ENCODE measurements at places on chromosomes 1 and 21.
A peak's percentile ranks its signal among the peaks of the same experiment; 100 is the strongest.

- no peaks in the 10 kb centered on the region for H3K4me1 ChIP-seq
- no peak overlapping the region for H3K27ac ChIP-seq
- H3K27me3 ChIP-seq: no peaks in the 10 kb centered on the region
Observed at GRCh38 chr1:233364695-233365539, 37.4 kb downstream of the MAP3K21 start.

GRCh38 chr1:27489501-27489972, 430 bp downstream of the WASF2 start:
- H3K4me3 ChIP-seq: peak overlapping the region; percentile 97
- H3K4me1 ChIP-seq: peaks cover 2% of the 10 kb centered on the region
- peak; percentile 50 for DNase-seq
- no peaks in the 10 kb centered on the region for H3K36me3 ChIP-seq
- no peaks in the 10 kb centered on the region for H3K27me3 ChIP-seq

DNA sequence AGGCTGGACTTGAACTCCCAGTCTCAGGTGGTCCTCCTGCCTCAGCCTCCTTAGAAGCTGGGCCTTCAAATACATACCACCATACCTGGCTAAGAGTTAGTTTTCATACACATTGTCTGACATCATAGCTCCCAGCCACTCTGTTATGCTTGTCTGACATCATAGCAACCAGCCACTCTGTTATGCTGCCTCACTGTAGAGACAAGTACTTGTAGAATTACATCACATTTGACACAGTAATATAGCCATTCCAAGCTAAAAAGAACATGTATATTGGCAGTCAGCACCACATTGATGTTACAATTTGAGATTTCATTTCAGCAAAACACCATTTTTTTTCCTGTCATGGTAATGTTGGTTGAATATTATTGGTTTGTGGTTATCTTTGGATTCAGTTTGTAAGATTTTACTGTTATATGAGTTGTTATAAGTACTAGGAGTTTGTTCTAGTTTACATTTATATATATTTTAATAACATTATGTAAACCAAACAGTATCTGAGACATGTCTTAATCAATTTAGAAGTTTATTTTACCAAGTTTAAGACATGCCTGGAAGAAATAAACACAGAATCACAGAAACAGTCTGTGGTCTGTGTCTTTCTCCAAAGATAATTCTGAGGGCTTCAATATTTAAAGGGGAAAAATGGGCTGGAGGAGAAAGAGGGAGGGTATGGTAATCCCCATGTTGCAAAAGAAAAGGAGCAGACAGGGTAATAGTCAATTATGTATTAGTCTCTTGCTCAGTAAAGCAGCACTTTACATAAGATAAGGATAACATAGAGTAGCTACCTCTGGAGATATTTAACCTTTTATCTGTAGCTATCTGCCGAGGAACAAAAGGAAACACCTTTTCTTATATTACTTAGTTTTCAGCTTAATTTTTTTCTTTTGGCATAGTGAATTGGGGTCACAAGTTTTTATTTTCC, 43.0 kb downstream of the XPR1 start:
- no peaks in the 10 kb centered on the region for H3K27me3 ChIP-seq
- H3K27ac ChIP-seq: no peak overlapping the region
- no peak overlapping the region for H3K4me3 ChIP-seq
- DNase-seq: no peak
- H3K36me3 ChIP-seq: no peaks in the 10 kb centered on the region

GRCh38 chr1:17239420-17239819, 9.5 kb upstream of the PADI3 start:
- H3K36me3 ChIP-seq: no peaks in the 10 kb centered on the region
- DNase-seq: peak; percentile 91
- peaks cover 29% of the 10 kb centered on the region for H3K27me3 ChIP-seq

GRCh38 chr1:182725259-182726255, 41.2 kb upstream of the RGS8 start:
- H3K27ac ChIP-seq: no peak overlapping the region
- no peaks in the 10 kb centered on the region for H3K4me1 ChIP-seq
- H3K27me3 ChIP-seq: no peaks in the 10 kb centered on the region
- DNase-seq: no peak

DNA sequence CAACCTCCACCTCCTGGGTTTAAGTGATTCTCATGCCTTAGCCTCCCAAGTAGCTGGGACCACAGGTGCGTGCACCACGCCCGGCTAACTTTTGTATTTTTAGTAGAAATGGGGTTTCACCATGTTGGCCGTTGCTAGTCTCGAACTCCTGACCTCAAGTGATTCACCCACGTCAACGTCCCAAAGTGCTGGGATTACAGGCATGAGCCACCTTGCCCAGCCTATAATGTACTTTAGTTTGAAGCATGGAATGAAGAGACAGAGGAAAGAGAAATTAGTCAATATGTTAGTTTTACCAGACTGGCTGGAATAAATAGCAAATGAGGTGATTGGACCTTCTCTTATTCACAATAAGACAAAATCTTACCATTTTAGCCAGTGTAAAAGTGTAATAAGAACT, 89.0 kb downstream of the GTF2B start:
- no peak overlapping the region for H3K27ac ChIP-seq
- H3K4me3 ChIP-seq: no peak overlapping the region
- H3K27me3 ChIP-seq: no peaks in the 10 kb centered on the region
- peaks cover 12% of the 10 kb centered on the region for H3K36me3 ChIP-seq
- no peaks in the 10 kb centered on the region for H3K4me1 ChIP-seq

DNA sequence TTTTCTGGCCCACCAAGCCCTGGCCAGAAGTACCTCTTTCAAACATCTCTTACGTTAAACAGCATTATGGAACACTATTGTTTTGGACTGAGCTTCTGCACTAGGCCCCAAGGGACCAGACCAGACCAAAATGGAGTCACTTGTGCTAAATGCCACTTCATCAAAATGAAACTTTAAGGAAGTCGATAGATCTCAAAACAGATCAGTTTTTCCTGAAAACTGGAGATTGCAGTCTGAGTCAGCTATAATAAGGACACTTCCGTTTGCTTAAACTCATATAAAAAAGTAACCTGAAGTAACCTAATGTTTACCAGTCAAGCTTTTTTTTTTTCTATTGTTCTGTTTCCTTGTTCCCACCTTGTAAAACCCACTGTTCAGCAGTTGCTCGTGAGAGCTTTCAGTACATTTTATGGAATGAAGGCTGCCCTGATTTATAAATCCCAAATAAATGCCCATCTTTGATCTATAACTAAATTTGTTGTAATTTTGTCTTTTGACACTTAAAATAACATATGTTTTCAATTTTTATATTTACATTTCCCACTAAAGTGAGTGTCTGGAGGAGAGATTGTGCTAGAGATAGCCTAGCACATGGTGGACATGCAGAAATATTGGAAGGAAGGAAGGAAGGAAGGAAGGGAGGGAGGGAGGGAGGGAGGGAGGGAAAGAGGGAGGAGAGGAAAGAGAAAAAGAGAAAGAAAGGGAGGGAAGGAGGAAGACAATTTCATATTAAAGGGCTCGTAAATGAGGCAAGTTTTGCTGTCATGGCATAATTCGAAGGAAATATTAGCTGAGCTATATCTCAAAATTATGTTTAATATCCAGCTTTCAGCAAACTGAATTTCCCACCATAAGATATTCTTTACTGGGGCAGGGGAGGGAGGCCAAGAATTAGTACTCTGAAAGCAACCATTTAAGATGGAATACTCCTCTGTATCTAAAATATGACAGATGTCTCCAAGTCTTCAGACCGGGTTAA, 77.0 kb upstream of the CXADR start:
- no peak for DNase-seq
- no peaks in the 10 kb centered on the region for H3K36me3 ChIP-seq
- no peak overlapping the region for H3K4me3 ChIP-seq
- H3K27me3 ChIP-seq: no peaks in the 10 kb centered on the region
- no peak overlapping the region for H3K27ac ChIP-seq

GRCh38 chr1:198667807-198668206, 29.0 kb downstream of the PTPRC start:
- peaks cover 2% of the 10 kb centered on the region for H3K4me1 ChIP-seq
- no peak overlapping the region for H3K27ac ChIP-seq
- no peak for DNase-seq
- no peak overlapping the region for H3K4me3 ChIP-seq
- H3K27me3 ChIP-seq: no peaks in the 10 kb centered on the region

GRCh38 chr21:36769051-36769839, 70.3 kb downstream of the SIM2 start:
- H3K27ac ChIP-seq: no peak overlapping the region
- DNase-seq: no peak
- H3K4me1 ChIP-seq: peaks cover 13% of the 10 kb centered on the region

DNA sequence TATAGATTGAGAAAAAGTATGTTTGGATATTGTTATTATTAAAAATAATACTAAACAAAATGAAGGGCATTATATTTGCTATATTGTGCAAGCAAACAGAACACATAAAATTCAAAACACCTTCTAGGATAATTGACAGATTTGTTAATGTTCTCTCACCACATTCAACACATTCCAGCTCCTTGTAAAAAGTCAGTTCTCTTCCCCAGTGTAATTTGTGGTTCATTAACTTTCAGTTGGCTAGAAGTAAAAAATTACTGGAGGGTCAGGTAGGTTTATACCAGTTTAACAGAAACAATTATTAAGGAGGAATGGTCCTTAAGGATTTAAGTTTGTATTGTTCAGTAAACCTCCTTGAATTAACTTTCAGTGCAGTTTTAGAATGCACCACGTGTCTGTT, 1235.3 kb upstream of the ADGRL2 start:
- H3K27me3 ChIP-seq: no peaks in the 10 kb centered on the region
- no peaks in the 10 kb centered on the region for H3K36me3 ChIP-seq
- no peak for DNase-seq
- no peak overlapping the region for H3K4me3 ChIP-seq
- H3K4me1 ChIP-seq: no peaks in the 10 kb centered on the region

- no peaks in the 10 kb centered on the region for H3K4me1 ChIP-seq
- no peaks in the 10 kb centered on the region for H3K36me3 ChIP-seq
- H3K27ac ChIP-seq: no peak overlapping the region
- no peak for DNase-seq
- H3K27me3 ChIP-seq: no peaks in the 10 kb centered on the region
Observed at GRCh38 chr1:228344631-228345072, 62.0 kb downstream of the TRIM11 start.

GRCh38 chr1:98188774-98189173, 267.9 kb upstream of the DPYD start:
- H3K36me3 ChIP-seq: no peaks in the 10 kb centered on the region
- H3K27me3 ChIP-seq: no peaks in the 10 kb centered on the region

- H3K27me3 ChIP-seq: no peaks in the 10 kb centered on the region
- DNase-seq: no peak
- no peak overlapping the region for H3K27ac ChIP-seq
- H3K4me1 ChIP-seq: no peaks in the 10 kb centered on the region
- H3K36me3 ChIP-seq: no peaks in the 10 kb centered on the region
Observed at GRCh38 chr1:235941876-235942624, 75.3 kb upstream of the LYST start.

DNA sequence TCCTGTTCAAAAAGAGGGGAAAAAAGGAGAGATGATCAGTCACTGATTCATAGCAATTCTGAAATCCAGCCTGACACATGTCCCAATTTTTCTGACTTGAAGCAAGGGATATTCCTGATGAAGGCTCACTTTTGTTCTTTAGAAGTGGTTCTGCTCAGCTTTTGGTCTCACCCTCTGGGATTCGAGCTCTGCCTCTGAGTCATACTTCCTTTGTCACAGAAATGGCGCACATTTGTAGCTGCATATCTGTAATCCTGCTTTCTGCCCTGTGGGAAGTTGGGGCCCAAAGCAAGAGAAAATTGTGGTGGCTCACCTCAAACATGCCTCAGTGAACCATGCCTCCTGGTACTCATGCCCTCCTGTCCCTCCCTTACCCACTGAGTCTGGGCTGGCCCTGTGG, 22.3 kb upstream of the FAM78B start:
- no peaks in the 10 kb centered on the region for H3K27me3 ChIP-seq
- H3K4me3 ChIP-seq: no peak overlapping the region
- no peaks in the 10 kb centered on the region for H3K36me3 ChIP-seq
- H3K27ac ChIP-seq: no peak overlapping the region
- no peaks in the 10 kb centered on the region for H3K4me1 ChIP-seq

GRCh38 chr1:67019600-67020136, 34.3 kb downstream of the SLC35D1 start:
- H3K27ac ChIP-seq: peak overlapping the region; percentile 23
- H3K36me3 ChIP-seq: no peaks in the 10 kb centered on the region
- H3K27me3 ChIP-seq: no peaks in the 10 kb centered on the region
- H3K4me3 ChIP-seq: no peak overlapping the region
- H3K4me1 ChIP-seq: peaks cover 7% of the 10 kb centered on the region
- DNase-seq: no peak

DNA sequence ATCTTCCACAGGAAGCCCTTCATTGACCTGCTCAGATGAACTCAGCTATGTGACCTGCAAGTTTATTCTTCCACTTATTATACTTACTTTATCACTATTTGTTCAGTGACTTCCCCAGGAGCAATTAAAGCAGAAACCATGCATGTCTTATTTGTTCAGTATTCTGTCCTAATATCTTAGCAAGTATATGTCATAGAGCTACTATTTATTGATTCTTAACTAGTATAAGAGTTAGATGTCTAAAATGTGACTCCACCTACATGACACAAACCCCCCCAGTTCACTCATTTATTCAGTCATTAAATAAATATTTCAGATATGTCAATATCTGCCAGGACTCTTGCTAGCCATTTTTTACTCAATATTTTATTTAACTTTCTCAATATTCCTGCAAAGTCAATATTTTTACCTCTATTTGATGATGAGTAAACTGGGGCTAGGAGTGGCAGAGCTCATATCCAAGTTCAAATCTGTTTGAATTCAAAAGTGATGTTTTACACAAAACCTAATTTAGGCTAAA, 469.0 kb upstream of the USP24 start:
- H3K27me3 ChIP-seq: no peaks in the 10 kb centered on the region
- no peaks in the 10 kb centered on the region for H3K36me3 ChIP-seq
- H3K4me1 ChIP-seq: no peaks in the 10 kb centered on the region

DNA sequence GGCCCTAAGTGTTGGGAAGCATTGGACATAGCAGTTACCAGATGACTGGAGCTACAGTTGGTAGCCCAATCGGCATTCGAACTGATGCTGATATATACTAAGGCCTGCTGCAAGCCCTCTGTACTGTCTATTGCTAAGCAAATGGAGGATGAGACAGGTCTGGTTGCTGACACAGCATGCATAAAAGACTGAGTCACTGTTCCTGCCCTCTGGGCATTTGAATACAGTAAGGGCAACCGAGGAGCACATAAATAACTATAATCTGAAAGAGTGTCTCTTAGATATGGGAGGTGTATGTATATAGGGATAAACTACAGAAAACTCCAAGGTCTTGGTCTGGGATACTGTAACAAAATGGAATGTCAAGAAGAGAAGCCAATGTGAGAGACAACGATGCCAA, 16.8 kb upstream of the MARK1 start:
- no peak overlapping the region for H3K27ac ChIP-seq
- DNase-seq: no peak
- H3K4me1 ChIP-seq: peaks cover 2% of the 10 kb centered on the region
- H3K27me3 ChIP-seq: no peaks in the 10 kb centered on the region

DNA sequence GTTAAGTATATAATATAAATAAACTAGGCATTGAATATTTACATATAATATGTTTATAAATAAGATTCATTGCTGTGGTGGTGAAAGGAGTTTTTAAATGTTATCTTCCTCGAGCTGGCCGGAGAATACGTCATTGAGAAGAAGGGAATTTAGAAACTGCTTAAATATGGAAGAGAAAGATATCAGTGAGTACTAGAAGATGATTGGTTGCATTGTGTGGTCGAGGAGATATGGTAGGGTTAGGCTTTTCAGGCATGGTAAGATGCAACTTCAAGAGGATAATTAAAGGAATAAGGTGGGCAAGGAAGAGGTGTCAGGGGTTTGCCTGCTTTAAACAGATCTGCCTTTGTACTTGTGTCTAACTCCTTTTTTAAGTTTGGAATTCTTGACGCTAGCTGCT, 73.5 kb downstream of the RPS6KC1 start:
- H3K27ac ChIP-seq: no peak overlapping the region
- DNase-seq: no peak
- H3K36me3 ChIP-seq: no peaks in the 10 kb centered on the region
- H3K27me3 ChIP-seq: no peaks in the 10 kb centered on the region
- no peak overlapping the region for H3K4me3 ChIP-seq
